GM10248 (cell line): ENCODE measurements at places on chromosomes 11 and 22.

DNA sequence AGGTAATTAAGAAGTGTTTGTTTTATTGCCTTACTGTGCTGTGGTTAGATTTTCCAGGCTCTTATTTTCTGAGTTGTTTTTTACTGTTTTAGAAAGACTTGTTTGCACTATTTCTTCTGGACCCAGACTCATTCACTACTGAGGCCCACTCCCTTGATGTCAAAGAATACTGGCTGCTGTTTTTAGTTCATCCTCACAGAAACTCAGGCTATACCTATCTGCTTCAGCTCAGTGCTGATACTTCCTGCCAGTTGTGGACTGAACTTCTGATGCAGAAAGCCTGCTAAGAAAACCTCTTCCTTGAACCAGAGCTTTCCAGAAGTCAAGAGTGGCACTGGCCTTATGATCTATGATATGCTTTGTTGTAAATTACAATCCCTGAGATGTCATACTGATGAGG is 15.9 kb upstream of the PIK3IP1 start:
- DNase-seq: no peak

GRCh38 chr22:19853879-19854777 is 546 bp downstream of the GNB1L start:
- peak; percentile 47 for DNase-seq

GRCh38 chr11:126522152-126522551 is 166.7 kb downstream of the ST3GAL4 start:
- DNase-seq: no peak

GRCh38 chr11:10201343-10201742 is 92.7 kb downstream of the SBF2 start:
- DNase-seq: no peak

DNA sequence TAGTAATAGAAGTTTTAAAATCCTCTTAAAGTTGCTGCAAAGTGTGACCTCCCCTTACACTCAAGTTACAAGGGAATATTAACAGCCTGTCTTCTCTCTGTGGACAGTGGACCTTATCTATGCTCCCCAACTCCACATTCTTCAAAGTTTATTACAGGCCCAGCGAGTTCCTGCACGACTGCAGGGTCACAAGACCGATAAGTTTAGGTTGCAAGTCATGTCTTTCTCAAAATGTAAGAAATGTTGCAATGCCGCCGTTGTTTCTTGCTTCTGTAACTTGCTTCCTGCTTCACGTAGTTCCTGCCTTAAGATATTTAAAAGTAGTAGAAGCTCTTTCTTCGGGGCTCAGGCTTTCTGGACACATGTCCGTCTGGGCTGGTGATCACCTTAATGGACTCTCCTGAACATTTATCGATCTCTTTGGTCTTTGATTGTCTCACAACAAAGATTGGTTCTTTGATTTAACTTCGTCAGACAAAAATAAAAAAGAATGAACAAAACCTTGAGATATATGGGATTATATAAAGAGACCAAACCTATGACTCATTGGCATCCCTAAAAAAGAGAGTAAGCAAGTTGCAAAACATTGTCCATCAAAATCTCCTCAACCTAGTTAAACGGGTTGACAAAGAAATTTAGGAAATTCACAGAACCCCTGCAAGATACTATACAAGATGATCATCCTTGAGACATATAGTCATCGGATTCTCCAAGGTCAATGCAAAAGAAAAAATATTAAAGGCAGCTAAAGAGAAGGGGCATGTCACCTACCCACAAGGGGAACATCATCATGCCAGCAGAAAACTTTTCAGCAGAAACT is 45.4 kb upstream of the GLYAT start:
- DNase-seq: no peak

DNA sequence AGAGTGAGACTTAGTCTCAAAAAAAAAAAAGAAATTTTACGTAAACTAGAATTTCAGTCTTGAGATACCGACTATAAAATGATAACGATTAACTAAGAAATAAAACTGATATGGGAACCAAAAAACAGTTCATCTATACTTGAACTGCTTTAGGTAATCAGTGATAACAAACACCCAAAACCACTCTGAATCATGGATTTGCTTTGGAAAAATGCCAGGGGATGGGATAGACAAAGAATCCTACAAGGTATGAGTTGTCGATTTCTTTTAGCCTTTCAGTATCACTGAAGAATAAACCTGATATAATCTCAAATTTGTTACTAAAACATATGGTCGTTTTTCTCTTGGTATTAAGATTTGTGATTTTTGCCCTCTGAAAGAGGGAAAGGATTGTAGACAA is 13.7 kb downstream of the CSTF3 start:
- no peak for DNase-seq

DNA sequence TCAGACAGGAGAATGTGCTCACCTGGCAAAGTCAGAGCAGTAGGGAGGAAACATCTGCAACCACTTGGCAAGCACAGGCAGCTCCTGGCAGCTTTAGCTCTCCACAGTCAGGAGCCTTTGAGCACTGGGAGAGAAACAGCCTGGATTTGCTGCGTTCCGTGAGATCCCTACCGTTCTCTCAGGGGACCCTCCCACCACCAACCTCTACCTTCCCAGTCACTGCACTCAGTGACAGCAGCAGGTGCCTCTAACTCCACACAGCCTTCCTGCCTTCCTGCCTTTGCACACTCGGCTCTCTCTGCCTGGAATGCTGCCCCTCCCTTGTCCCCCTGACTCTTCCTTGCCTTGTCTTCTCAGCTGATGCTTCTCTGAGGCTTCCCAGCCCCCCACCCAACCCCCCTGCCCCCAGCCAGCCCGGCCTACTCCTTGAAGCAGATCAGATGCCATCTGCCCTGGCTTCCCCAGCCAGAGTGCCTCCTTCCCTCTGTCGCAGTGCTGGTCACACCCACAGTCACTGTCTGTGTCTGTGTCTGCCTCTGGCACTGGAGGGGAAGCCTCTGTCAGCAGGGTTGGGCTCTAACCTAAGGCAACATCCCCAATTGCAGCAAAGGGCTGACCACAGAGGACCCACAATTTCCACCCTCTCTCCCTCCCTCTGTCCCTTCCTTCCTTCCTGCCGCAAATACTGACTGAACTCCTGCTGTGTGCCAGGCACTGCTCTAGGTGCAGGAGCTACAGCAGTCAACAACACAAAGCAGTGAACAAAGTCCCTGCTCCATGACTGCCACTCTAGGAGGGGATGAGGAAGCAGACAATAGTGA is 14.9 kb upstream of the TSKU start:
- DNase-seq: no peak

DNA sequence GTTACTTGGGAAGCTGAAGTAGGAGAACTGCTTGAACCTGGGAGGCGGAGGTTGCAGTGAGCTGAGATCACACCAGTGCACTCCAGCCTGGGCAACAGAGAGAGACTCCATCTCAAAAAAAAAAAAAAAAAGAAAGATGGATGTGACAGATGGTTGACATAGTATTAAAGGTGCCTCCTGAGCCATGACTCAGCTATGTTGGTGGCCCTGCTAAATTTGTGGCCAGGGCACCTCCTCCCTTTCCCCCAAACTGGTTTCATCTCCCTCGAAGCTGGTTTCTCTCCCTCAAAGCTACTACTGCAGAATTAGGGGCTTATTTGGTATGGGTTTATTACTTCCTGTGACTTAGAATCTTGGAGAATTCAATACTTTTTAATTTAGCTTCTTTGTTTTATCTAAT is 31.5 kb downstream of the SDHD start:
- no peak for DNase-seq

- DNase-seq: no peak
These were observed 553 bp upstream of the USP47 start for GRCh38 chr11:11841116-11841722.

- DNase-seq: no peak
These were observed 839.4 kb downstream of the OPCML start for GRCh38 chr11:132692891-132693290.

DNA sequence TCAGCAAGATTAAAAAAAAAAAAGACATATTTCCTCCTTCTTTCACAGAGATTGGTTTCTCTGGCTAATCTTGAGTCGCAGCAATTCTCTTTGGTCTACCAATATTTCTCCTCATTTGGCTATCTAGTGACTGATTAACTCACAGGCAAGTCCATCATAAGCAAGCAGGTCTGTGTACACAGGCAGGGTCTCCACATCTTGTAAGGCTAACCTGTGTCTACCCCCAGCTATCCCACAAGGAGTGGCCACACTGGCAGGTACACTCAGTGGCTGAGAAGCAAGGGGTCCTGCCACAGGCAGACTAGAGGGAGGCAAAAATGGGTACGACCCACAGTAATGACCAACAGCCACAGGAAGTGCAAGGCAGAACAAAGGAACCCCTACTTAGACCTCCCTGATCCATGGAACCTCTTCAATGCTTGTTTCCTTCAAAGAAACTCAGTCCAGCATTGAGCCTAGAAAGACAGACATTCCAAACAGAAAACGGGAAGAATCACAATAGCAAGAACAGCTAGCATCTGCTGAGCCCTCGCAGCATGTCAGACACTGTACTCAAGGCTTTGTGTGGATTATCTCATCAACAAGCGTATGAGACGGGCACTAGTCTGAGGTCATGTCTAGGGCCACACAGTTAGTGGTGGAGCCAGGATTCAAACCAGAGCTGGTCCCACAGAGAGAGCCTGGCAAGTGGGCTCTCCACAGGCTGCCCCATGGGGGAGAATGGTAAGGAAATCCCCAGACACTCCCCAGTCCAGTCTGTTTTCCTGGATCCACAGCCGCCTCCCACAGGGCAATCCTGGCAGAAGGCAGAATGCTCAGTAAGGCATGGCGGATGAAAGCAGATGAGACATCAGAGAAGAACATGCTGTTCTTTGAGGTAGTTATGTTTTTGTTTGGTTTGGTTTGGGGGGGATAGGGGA is 34.3 kb downstream of the PLEKHA7 start:
- DNase-seq: no peak

DNA sequence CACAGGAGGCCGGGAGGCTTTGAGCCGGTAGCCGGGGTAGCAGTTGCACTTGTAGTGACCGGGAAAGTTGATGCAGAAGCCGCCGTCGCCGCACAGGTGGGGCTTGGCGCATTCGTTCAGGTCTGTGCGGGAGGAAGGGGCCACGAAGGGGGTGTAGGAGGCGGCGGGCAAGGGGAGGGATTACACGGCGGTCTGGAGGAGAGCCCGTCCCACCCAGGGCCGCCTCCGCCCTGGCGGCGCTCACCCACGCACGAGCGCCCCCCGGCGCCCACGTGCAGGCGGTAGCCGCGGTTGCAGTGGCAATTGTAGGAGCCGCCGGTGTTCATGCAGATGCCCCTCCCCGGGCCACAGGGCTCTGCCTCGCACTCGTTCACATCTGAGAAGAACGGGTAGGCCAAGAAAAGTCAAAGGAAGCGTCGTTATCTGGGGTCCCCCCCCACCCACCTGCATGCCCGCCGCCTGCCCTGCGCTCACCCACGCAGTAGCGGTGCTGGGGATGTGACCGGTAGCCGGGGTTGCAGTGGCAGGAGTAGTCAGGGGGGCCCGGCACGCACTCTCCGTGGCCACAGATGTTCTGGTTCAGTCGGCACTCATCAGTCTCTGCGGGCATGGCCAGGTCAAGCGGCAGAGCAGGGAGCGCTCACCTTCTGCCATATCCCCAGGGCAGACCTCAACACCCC is 10.6 kb downstream of the LTBP3 start:
- no peak for DNase-seq

DNA sequence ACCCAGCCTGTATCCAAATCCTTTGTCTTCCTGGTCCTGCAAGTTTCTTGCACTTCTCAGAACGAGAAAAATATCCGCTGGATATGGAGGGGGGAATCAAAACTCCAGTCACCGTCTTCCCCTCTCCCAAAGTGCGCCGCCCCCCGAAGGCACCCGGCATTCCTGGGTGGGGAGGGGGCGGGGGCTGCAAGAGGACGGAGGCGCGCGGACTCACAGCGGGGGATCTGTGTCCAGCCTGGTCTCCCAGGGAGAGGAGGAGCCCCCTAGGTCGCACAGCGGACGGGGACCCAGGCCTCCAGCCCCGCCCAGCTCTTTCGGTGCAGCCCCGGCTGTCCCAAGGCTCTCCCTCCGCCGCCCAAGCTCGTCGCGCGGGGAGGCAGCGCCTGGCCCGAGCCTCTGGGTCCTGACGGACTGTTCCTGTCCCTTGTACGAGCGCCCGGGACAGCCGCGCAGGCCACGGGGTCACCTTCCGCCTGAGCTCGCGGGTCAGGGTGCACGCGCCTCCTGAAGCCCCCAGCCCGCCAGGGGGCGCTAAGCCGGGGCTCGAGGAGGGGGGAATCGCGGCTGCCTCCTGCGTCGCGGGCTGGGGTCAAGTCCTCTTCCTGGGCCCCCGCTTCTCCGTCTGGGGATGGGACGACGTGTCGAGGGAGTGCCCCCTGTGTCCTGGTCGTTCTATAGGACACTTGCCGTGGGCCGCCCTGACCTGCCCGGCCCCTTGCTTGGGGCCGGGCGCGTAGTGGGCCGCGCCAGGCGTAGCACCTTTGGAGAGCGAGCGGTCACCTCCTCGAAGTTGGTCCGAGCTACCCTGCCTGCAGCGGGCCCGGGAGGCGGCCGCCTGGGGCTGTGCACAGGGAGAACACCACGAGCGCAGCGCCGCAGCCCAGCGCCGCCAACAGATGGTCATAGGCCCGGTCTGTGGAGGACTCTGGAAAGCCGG is 2.4 kb upstream of the WNT11 start:
- peak; percentile 85 for DNase-seq

GRCh38 chr11:22407921-22408320 is 69.7 kb downstream of the SLC17A6 start:
- no peak for DNase-seq

- DNase-seq: no peak
These were observed 2.1 kb downstream of the SLC35E4 start for GRCh38 chr22:30637701-30638114.

DNA sequence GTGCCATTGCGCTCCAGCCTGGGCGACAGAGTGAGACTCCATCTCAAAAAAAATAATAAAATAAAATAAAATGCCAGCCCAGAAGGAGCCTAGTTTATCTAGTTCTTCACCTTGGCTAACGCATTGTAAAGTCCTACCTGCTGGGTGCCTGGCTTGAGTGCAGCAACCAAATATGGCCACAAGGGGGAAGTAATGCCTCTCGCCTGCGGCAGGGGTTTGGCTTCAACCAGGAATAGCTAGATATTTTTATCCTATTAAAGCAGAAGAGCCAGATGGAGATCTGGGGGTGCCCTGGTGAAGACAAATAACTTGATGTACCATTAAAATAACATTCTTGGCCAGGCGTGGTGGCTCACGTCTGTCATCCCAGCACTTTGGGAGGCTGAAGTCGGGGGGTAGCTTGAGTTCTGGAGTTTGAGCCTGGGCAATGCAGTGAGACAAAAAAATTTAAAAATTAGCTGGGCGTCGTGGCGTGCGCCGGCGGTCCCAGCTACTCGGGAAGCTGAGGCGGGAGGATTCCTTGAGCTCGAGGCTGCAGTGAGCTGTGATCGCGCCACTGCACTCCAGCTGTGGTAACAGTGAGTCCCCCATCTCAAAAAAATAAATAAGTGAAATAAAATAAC is 20.6 kb upstream of the PLEKHB1 start:
- DNase-seq: peak; percentile 84

- DNase-seq: no peak
These were observed 939.0 kb downstream of the BRD1 start for GRCh38 chr22:48888466-48889208.

GRCh38 chr22:31141551-31141950 is 1.2 kb upstream of the PLA2G3 start:
- DNase-seq: no peak
